Chondrocyte (in vitro differentiated cells): ENCODE measurements at places on chromosomes 12 and 14.

- no peak for DNase-seq
These were observed 127.1 kb downstream of the ZFP36L1 start for GRCh38 chr14:68665792-68666204.

DNA sequence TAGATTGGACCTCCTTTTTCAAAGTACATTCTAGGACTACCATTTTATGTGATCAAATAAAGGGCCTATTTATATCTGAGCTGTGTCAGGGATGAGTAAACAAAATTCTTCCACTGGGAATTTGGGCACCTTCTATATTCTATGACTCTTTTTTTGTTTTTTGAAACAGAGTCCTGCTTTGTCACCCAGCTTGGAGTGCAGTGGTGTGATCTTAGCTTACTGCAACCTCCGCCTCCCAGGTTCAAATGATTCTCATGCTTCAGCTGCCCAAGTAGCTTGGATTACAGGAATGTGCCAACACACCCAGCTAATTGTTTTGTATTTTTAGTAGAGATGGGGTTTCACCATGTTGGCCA is 64.8 kb downstream of the DRAM1 start:
- no peak for DNase-seq

- DNase-seq: no peak
These were observed 92.0 kb downstream of the IRF2BPL start for GRCh38 chr14:76936483-76936882.

GRCh38 chr14:103356024-103356682 is 22.1 kb downstream of the EIF5 start:
- DNase-seq: no peak

DNA sequence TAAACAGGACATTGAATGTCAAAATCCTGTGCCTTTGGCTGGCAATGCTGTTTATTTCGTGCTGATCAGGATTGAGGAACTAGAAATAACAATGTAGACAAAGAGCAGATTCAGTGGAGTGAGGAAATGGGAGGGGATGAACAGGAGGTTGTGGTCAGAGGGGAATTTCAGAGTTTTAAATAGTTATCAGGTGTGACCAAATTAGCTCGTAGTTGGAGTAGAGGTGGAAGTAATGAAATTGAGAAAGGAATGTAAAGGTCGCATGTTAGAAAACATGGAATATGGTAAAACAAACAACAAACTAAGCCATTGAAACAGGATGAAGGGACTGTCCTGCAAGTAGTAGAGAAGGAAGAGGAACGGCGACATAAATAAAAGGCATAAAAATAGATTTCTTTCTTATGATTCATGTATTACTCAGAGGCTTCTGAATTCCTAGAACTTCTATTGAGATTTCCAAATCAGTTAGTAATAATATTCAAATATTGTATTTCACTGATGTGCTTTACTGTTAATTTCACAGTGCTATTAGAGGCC is 9.5 kb upstream of the SAV1 start:
- DNase-seq: no peak

DNA sequence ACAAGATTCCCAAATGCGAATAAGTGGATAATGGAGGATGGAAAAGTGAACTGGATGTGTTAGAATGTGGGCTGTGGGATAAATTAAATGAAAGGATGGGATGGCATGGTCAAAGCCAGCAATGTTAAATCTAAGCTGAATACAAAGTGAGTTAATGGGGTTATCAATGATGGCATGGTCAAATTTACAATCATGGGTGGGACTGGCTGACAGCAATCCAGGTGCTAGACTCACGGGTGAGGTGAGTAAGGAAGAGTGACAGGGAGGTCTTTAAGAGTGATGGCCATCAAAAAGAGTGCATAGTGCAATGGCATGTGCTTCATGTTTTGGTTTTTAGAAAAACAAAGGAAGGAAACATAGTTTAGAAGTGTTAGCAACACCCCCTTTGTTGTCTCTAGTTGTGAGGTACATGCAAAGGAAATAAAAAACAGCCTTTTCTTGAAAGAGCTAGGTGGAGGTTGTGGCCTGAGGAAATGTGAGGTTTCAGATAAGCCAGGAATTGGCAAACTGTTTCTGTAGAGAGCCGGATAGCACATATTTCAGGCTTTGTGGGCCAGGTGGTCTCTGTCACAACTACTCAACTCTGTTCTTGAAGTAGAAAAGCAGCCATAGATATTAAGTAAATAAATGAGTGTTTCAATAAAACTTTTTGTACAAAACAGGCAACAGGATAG is 328.7 kb downstream of the RPL10L start:
- no peak for DNase-seq

DNA sequence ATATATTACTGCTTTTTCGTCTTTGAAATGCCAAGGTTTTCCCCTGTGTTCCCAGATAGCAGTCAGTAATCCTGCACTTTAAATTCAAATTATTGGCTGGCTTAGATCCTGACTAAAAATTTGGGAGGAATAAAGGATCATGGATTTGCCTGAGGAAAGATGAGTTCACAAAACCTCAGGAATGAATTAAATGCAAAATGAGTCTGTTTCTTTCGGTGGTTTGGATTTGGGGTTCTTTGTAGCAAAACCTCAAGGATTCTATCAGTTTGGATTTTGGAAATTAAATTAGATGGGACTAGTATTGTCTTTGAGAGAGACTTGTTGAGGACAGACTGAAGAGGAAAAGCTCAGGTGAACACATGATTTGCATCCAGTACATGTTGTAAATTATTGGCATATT is 36.1 kb downstream of the PPFIBP1 start:
- DNase-seq: no peak

DNA sequence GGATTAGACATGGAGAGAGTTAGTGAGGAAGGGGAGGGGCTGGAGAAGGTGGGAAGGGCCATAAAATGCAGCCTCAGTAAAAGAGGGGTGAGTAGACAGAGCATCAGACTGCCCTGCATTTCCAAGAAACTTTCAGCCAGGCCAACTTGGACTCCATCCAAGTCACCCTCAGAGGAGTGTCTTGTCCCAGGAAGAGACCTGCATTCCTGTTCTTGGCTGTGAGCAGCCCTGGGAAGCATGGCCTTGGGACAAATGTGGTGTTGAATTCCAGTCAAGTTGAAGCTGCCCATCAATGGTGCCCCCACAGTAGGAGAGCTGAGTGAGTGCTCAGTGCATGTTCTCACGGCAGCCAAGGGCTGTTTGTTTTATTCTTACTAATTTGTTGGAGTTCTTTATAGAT is 35.0 kb upstream of the TUNAR start:
- DNase-seq: no peak

- no peak for DNase-seq
These were observed 6.5 kb downstream of the KRT85 start for GRCh38 chr12:52360663-52361271.

- DNase-seq: no peak
These were observed 26.3 kb downstream of the ZFP36L1 start for GRCh38 chr14:68766299-68767247.

DNA sequence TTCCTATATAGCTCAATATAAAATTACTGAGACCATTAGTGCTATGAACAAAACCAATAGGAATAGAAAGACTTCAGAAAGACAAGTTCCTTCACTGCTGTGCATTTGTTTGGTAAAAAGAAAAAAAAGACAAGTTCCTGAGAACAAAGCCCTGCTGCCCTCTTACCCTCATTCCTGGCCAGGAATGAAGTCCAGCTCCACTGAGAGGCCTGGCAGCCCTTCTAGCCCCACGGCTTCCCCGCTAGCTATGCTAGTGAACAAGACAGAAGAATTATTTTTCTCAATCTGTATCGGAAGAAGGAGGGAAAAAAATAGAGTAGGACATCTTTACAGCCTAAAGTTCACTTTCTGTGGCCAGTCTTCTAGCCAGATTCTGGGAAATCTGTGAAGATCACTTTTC is 1.6 kb downstream of the MFAP5 start:
- DNase-seq: no peak

DNA sequence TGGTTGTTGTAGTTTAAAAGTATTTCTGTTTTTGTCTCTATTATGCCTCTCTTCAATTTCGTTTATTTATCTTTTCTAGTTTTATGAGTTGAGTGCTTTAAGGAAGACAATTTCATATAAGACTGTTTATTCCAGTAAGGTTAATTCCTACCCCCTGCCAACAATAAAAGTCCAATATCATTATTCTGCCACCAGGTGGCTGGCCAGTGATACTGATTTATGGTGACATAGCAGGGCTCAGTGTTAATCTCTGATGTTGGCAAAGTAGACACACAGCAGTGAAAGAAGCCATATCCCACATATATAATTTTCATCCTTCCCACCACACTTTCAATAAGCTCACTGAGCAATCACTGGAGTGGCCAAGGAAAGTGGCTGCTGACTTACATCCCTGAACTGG is 69.0 kb upstream of the BMP4 start:
- no peak for DNase-seq

- DNase-seq: no peak
These were observed 69.3 kb downstream of the ZFC3H1 start for GRCh38 chr12:71594214-71594948.

- DNase-seq: no peak
These were observed 22.9 kb downstream of the CPSF2 start for GRCh38 chr14:92144708-92145107.

DNA sequence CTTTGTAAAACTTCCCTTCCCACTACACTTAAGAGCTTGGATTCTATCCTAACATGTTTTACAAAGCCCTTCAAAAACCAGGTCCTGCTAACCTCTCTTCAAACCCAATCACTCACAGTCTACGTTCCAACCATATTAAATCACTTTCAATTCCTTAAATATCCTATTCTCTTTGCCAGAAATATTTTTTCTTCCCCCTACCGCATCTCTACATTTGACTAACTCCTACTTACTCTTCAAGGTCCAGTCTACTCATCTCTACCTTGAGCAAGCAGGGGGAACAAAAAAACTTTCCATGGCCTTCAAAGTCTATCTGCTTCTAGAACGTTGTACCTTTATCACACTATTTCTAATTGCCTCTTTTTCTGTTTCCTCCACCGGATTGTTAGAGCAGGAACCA is 6.1 kb downstream of the ERGIC2 start:
- no peak for DNase-seq

- no peak for DNase-seq
These were observed 96.2 kb upstream of the NAP1L1 start for GRCh38 chr12:76180401-76181277.
